ENCODE measurements at places on chromosomes 4 and X.

GRCh38 chrX:105313596-105313995, 93.1 kb upstream of the TEX13A start:
- no peak for DNase-seq

DNA sequence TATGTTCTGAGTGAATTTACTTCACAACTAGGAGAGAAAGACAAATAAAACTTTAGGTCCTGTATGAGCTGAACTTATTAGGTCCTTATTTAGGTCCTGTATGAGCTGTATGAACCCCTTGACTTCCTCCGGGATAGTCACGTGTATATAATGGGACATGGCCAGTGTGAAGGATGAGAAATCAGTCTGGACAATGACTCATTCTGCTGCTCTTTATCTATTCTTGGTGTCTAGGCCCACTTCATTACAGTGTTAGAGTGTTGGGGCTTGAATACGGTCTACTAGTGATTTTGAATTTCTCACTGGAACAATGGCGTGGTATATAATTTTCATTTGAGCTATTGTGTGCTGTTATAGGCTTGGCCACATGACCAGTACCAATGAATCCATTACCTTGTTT, 21.9 kb downstream of the STK26 start:
- DNase-seq = no peak

DNA sequence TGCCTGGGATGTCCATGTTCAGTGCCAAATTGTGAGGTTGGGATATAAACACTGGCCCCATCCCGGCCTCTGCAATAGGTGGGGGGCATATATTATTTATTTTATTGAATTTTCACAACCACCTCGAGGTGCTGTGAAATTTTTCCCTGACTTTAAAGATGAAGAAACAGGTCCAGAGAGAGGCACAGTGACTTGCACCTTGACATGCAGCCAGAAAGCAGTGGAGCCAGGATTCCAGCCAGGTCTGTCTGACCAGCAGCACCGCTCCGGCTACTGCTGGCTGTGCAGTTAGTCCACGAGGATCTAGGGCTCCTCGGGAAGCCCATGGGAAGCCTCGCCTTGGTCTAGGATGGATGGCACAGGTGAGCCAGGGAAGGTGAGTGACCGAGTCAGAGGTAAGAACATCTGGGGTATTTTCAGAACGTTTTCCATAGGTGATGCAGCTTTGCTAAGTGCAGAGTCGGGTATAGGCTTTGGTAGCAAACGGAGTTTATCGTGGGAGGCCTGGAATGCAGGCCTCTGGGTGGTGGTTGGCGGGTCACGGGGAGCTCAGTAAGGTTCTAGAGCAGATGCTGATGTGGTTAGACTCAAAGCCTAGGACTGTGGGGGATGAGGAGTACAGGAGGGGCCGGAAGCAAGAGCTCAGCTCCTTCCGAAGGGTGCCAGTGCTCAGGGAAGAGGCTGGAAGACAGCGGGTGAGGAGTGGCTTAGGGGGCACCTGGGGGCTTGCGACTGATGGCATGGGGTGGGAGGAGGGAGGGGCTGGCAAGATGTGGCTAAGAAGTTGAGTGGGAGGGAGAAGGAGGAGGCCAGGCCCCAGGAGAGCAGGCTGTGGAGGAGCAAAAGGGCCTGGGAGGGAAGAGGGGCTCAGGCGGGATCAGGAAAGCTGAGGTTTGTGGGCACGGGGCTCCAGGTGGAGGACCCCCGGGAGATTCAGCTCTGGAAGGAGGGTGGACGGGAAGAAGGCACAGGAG, 107.7 kb upstream of the LRPAP1 start:
- no peak for DNase-seq

- DNase-seq = no peak
Observed at GRCh38 chr4:41065434-41066006, 148.8 kb downstream of the APBB2 start.

DNA sequence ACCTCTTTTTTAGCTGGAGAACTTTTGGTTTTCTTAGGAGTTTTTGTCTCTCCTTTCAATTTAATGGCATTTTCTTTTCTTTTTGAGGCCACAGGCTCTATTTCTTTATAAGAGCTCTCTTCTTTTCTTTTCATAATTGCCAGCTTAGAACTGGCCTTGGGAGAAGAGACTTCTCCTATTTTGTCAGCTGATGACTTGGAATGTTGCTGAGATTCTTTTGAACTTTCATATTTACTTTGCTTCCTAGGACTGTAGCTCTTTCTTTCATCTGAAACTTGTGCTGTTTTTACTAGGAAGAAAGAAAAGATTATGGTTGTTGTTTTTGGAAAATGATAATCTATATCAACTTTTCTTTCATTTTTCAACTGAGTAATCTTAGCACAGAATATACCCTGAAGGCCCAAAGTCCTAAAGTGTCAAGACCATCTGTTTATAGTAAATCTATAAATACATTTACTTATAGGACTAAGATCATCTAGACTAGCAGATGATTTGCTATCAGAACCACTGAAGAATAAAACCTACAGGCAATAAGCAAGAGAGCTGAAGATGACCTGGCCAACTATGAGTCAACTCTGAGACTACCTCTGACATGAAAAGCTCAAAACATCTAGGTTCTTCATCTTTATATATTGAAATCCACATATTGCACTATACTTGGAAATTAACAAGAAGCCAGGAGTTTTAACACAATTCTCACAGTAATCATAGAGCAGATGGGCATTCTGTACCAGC, 45.6 kb downstream of the RFC1 start:
- no peak for DNase-seq

- no peak for DNase-seq
Observed at GRCh38 chr4:32148111-32148666, 1428.0 kb downstream of the PCDH7 start.

DNA sequence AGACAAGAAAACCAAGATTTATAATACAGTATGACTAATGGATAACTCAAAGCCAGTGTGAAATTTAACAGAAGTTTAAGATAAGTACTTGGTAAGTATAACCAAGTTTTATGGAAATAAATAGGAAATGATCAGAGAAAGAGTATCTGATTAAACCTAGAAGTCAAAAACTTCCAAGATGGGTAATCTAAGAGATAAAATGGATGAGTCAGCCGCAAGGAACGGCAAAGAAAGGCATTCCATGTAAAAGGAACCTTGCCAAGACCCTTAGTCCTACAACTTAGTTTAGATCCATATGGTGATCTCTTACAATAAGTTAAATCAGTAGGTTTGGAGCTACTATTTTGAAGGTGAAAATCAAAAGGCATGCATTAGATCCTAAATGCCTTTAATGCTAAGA, 34.8 kb downstream of the LIN54 start:
- DNase-seq = no peak

DNA sequence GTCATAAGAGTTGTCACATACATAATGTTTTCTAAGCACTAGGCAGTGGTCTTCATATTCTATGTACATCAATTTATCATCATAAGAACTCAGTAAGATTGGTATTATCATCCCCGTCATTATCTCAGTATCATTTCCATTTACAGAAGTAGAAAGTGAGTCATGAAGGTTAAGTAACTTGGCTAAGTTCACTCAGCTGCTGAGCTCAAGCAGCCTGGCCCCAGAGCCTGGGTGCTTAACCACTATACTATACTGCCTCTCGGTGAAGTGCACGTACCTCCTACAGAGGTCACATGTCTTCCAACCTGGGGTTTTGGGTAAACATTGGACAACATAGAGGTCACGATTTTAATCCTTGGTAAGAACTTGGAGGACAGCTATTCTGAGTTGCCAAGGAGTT, 161.5 kb upstream of the GATB start:
- no peak for DNase-seq

- no peak for DNase-seq
Observed at GRCh38 chr4:146834263-146835034, 111.2 kb downstream of the TTC29 start.
